ENCODE measurements at places on chromosomes 4 and X.

DNA sequence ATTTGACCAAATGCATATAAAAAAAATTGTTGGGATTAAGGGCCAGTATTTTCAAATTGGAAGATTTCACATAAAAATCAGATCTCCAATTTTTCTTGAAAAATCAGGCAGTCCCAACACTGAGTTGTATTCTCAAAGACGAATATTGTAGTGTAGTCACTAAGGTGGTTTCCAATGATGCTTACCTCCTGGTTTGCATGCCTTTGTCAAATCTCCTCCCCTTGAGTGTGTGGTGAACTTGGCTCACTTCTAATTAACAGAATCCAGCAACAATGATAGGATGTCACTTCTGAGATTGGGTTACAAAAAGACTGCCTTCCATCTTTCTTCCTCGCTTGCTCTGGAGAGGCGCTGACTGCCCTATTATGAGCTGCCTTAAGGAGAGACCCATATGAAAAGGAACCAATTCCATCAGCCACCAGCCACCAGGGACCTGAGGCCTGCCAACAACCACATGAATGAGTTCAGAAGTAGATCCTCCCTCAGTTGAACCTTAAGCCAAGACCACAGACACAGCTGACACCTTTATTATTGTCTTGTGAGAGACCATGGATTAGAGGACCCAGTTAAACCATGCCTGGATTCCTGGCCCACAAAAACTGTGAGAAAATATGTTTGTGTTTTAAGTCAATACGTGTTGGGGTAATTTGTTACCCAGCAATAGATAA, 31.2 kb upstream of the TSPAN5 start:
- DNase-seq: no peak

DNA sequence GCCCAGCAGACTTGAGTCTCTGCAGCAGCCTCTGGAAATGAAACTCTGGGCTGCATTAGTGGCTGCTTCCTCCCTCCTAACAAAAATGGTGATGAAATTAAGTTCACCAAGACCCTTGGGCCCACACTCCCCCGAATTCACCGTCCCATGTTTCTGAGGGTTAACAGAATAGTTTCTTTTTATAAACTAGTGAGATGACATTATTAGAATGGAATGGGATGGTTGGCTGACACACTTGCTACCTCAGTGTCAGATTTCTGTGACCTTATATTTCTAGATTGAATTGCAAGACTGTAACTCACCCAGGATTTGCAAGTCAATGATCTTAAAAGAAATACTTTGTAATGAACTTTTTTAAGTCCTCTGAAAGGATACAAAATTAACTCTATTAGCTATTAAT, 127.1 kb downstream of the SHROOM3 start:
- no peak for DNase-seq

- DNase-seq: peak; percentile 35
These were observed 137.6 kb downstream of the EGF start for GRCh38 chr4:110049951-110050925.

DNA sequence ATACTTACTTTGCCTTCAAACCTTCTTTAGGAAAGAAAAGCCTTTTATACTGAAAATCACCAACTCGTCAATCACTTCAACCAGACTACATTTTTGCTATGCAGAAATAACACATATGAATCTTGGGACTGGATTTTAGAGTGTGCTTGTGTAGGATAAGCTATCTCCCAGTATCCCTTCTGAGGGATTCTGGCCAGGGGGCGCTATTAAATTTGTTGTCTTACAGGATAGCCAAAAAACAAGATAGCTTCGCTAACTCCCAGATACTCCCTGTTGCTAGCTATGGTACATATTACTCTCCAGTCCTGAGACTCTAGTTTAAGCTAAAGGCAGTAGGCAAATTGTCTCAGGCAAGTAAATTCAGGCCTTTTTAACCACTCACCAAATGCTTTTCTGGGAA, 167.2 kb downstream of the LHFPL1 start:
- DNase-seq: no peak

DNA sequence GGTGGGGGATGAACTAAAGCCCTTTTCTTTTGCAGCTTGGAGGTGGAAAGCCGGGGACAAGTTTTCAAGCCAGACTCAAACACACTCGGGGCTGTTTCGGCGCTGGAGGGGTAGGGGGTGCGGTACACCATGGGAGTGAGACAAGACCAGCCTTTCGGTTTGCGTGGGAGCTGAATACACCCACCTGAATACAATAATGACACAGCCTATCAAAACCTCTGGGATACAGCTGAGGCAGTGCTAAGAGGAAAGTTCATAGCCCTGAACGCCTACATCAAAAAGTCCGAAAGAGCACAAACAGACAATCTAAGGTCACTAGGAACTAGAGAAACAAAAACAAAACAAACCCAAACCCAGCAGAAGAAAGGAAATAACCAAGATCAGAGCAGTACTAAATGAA, 163.3 kb downstream of the ATRX start:
- DNase-seq: no peak

Measured in HEK293T (cell line).